ENCODE measurements at places on chromosomes 4 and X.

DNA sequence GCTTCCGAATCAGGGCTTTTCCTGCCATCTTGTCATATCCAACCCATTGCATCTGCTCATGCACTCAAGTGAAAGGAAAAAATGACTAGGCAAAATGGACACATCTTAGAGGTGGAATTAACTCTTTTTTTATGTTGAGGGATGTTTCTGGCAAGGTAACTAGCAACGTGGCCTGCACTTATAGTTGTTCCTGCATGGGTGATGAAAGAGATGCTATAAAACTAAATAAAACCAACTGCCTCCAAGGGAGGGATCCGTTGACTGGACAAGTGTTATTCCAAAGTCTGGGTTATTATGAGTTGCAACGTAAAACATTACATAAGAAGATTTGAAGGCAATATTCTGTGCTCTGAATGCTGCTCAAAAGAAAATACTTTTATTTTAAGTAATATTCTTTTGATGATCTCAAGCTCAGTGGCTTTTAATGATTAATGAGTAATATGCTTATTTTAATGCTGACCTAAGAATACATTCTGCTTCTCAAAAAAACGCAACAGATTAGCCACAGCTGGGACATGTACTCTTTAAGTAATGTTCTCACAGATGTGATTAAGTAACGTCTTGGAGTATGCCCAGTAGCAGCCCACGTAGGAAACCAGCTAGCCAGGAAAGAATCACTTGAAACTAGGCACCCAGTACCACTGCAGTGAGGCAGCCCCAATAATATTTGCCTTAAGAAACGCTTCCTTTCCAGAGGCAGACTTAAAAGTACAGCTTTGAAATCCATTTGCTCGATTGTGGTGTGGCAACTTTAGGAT lies 27.4 kb downstream of the KLF3 start:
- peak; percentile 48 for DNase-seq

GRCh38 chrX:108516184-108516583 lies 76.5 kb downstream of the COL4A5 start:
- no peak for DNase-seq

DNA sequence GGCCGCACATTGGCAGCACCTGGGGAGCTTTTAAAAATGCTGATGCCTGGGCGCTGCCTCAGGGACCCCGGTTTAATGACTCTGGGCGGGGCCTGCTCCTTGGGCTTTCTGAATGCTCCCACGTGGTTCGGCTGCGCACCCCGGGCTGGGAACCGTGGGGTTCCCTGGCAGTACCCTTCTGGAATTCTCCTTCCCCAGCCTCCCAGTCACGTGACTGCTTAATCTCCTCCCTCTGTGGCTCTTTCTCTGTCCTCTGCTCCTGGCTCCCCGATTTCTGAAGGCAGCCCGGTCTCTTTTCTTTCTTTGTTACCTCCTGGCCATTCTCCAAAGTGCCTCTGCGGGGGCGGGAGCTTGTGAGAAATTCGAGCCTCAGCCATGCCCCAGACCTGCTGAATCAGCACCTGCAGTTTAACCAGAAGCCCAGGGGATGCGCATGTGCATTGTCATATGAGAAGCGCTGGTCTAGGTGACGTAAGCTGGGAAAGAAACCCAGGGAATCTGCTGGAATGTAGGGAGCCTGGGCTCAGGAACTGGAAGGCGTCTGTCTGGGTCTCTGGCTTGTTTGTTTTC lies 16.6 kb downstream of the CLCN4 start:
- peak; percentile 90 for DNase-seq

- DNase-seq, result no peak
Observed at GRCh38 chrX:150486011-150486410, 82.4 kb upstream of the MTM1 start.

GRCh38 chr4:24736066-24736465 lies 59.3 kb upstream of the SOD3 start:
- no peak for DNase-seq

DNA sequence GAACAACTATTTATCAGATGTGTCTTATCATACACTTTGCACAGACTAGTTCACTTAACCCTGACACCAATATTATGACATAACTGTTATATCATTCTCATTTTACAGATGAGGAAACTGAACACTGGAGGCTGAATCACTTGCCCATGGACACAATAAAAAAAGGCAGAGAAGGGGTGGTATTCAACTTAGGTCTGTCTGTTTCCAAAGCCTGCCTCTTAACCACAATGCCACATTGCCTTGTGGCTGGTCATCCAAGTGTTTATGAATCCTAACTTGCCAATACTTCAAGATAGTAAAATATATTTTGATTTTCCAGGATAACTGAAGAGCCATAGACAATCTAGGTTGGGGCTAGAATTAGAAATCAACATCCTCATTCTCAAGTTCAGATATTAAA lies 327.8 kb downstream of the NR3C2 start:
- DNase-seq, result no peak

DNA sequence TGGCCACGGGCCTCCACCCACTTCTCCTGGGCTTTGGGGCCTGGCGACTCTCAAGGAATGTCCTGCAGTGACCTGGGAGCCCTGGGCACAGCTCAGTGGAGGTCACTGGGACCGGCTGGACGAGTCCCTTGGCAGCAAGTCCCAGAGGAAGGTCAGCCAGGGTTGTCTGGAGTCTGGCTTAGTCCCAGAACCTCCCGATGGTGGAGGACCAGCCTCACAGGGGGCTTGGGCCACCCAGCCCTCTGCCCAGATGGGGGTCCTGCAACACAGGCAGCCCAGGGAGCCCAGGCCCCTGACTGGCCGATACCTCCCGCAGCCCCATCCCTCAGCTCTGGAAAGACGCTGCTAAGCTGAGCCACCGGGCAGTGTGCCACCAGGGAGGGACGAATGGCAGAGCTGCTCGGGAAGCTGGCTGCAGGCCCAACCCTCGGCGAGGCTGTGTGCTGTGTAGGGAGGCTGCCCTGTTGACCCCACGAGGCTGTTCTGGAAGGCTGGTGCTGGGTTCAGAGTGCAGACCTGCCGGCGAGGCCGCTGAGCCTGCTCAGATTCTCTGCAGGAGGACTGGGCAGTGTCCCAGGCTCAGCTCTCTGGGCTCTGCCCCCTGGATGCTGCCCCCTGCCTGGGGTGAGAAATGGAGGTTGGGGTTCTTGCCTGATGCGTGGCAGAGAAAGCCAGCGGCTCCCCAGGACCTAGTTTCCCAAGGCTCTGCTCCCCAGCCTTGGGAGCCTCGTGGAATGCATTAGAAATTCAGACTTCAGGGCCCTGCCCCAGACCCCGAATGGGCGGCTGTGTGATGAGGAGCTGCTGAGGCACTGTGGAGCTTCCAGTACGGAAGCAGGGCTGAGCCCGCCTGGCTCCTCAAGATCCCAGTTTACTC lies 61.7 kb downstream of the ADRA2C start:
- no peak for DNase-seq

- no peak for DNase-seq
Observed at GRCh38 chr4:25528391-25528790, 127.3 kb upstream of the SLC34A2 start.

DNA sequence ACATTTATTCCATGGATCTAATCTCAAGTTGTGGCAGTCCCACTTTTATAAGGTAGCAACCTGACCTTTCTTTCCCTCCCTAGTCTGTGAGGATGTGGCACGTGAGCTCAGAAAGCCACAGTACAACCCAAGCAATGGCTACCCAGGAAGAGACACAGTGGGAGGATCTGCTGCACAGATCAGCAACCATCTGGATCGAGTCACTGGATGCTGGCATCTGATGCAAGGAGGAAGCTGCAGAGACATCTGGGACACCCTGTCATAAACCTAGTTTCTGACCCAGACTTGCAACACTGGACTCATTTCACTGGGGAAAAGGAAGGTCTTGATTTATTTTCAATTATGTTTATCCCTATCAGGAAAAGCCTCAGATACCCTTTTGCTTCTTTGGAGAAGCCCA lies 327.1 kb downstream of the PAPSS1 start:
- peak; percentile 29 for DNase-seq

DNA sequence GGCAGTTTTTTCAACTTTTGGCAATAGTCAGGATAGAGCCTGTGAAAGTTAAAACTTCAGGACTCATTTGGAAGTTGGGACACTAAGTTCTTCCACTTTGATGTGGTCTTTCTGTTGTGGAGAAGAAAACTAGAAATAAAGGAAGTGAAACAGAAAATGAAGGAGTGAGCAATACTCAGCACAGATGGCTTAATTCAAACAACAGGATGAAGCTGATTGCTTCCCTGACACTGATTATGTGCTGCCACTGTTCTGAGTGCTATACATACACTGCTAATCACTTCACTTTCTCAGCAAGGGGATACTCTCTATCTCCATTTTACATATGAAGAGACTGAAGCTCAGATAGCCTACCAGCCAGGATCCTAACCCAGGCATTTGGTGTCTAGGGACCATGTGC lies 235.1 kb upstream of the CPEB2 start:
- no peak for DNase-seq

DNA sequence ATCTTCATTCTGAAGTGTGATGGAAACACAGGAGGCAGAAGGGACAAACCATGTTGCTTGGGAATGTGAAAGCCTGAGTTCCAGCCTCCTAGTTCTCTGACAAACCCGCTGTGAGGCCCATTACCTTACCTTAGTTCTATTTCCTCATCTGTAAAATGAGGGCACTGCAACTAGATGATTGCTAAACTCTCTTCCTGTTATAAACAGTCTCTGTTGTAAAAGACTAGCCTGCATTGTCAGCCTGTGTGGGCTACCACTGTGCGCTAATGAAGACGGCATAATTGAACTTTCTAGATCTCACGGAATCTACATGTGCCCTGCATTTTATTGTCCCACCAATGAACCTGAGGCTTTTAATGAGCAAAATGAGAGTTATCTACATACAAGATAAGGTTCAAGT lies 147.2 kb downstream of the AFF2 start:
- DNase-seq, result no peak

DNA sequence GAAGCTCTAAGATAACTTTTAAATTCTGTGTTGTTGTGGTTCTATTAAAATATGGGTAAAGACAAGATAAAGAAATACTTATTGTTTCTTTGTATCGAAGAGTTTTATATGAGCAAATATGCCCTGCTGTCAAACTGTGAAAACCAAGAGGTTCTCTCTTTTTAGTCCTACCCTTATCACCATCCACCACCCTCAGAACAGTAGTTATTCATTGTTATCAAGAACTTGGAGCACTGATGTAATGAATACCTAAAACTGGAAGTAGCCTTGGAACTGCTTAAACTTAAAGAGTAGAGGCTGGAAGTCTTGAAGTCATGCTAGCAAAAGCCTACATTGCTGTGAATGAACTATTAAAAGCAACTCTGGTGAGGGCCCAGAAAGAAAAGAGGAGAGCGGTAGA lies 9.2 kb downstream of the PIR start:
- no peak for DNase-seq

DNA sequence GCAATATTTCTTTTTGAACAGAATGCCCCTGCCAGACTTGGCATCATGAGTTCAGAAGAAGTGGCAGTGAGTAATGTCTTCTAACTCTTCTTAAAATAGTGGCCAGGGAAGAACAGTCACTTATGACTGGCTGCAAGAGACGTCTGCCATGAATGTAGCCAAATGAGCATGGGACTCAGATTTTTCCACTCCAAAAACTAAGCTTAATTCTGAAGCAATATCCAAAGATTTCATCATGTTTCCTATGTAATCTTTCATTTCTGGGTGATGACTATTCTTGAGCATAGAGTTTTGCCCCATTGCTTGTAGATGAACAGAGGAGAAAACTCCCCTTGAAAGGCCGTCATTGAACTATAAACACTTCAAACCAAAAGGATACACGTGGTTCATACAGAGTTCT lies 11.8 kb downstream of the AMBN start:
- no peak for DNase-seq

DNA sequence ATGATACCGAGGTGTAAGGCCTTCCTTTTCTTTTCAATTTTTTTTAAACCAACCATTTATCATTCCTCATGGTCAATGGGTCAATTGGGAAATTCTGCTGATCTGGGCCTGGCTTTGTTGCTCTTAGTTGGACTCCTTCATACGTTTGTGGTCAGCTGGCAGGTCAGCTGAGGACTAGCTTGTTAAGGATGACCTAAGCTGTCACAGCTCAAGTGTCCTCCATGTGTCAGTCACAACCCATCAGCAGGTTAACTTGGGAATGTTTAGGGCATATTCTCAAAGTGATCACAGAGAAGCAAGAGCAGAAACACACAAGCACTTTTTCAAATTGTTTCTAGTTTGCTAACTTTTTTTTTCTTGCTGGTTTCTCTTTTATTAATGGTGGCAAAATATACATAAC lies 117.4 kb upstream of the MAB21L2 start:
- no peak for DNase-seq

- DNase-seq, result no peak
Observed at GRCh38 chr4:69718396-69719271, 41.8 kb downstream of the SULT1B1 start.

- no peak for DNase-seq
Observed at GRCh38 chr4:72352711-72353110, 216.3 kb downstream of the ADAMTS3 start.

DNA sequence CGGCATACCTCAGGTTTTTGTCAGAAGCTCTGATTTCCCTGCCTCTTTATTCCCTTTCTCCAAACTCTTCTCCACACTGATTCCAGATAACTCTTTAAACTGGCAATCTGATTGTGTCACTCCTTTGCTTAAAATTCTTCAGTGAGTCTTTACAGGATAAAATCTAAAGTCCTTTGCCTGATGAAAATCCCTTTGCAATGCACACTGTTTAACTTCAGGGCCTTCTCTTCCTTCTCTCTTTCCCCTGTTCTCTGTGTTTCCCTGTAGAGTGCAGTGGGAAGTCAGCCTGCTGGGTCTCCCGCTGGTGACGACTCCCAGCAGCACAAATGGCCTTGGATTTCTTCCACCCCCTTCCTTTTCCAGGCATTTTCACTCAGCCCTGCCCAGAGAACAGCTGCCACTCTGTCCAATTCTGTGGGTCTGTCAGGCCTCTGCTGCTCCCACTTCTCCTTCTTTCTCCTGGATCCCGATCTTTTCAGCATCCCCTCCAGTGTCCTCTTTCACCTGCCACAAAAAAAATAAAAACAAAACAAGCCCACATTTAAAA lies 189.9 kb upstream of the NWD2 start:
- no peak for DNase-seq

DNA sequence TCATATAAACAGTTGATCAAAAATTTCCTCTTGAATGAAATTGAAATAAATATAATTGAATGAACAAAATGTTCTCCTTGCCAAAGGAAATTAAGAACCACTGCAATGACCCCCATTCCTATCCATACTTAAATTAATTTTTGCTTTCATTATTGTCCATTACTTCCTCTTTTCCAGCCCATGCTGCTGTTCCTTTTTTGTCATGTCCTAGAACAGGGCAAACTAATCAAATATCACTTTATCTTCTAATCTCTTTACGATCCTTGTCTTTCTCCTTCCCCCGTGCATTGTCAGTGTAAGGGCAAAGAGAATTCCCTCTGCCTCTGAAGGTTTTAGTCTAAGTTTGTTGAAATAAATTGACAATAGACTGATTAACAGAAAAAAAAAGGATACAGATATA lies 203.0 kb downstream of the CENPC start:
- no peak for DNase-seq

GRCh38 chr4:54228056-54228527 lies 1.0 kb upstream of the PDGFRA start:
- peak; percentile 92 for DNase-seq

DNA sequence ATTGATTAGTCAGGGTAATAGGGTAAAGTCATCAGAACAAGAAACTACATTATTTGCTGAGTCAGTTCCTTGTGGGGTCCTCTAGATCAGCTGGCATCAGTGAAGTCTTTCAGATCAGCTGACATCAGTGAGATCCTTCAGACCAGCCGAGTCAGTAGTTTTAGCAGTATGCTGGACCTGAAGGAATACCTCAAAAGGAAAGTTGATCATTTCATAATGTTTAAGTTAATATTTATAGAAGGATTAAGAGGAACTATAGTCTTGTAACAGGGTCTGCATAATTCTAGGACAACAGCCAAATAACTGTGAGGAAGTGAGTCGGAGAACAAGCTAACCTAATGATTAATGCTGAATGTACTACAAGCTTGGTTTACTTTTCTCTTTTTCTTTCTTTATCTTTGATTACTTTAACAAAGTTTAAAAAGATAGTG lies 958 bp upstream of the UGT2B7 start:
- no peak for DNase-seq

Measured in kidney (tissue), 22 donors.